ENCODE measurements at places on chromosomes 3 and 15. TPM values are rescaled to one million over a fixed set of nuclear protein-coding genes. Genes with fewer than 3 reads are reported as not detected.

NLGN1 gene
- total RNA-seq: 16.3 TPM

GPR62 gene
- total RNA-seq: 0.15 TPM

GRCh38 chr3:176663387-176663786 is 533.9 kb downstream of the TBL1XR1 start:
- DNase-seq: peak; percentile 76
- no peak overlapping the region for H3K4me3 ChIP-seq
- peak overlapping the region; percentile 68 for H3K27ac ChIP-seq
- no peaks in the 10 kb centered on the region for H3K36me3 ChIP-seq
- H3K4me1 ChIP-seq: peaks cover 23% of the 10 kb centered on the region
- H3K27me3 ChIP-seq: no peaks in the 10 kb centered on the region

GRCh38 chr15:101496198-101496986 is 6.9 kb upstream of the PCSK6 start:
- H3K27me3 ChIP-seq: peaks cover 5% of the 10 kb centered on the region
- H3K4me1 ChIP-seq: no peaks in the 10 kb centered on the region
- H3K4me3 ChIP-seq: no peak overlapping the region
- no peak overlapping the region for H3K27ac ChIP-seq
- DNase-seq: no peak

GRCh38 chr3:126922466-126922865 is 60.4 kb upstream of the PLXNA1 start:
- H3K4me1 ChIP-seq: peaks cover 45% of the 10 kb centered on the region
- no peak overlapping the region for H3K4me3 ChIP-seq
- H3K27me3 ChIP-seq: peaks cover 25% of the 10 kb centered on the region
- H3K36me3 ChIP-seq: no peaks in the 10 kb centered on the region
- no peak overlapping the region for H3K27ac ChIP-seq

DNA sequence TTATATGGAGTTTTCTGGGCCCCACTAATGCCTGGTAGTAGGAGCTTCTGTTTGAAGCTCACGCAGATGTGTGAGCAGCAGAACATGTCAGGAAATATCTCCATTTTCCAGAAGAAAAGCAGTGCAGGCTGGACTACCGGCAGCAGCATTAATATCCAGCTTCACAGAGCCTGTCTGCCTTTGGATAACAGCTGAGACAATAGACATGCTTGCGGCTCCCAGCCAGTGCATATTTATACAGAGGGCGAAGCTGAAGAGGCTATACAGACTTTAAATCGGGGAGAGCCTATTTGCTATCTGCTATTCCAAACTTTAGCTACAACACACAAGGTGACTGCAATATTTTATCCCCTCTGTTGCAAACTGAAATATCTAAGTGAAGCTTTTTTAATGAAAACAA is 250.1 kb upstream of the WNT5A start:
- no peaks in the 10 kb centered on the region for H3K27me3 ChIP-seq
- no peak for DNase-seq
- no peak overlapping the region for H3K4me3 ChIP-seq
- H3K36me3 ChIP-seq: no peaks in the 10 kb centered on the region

DNA sequence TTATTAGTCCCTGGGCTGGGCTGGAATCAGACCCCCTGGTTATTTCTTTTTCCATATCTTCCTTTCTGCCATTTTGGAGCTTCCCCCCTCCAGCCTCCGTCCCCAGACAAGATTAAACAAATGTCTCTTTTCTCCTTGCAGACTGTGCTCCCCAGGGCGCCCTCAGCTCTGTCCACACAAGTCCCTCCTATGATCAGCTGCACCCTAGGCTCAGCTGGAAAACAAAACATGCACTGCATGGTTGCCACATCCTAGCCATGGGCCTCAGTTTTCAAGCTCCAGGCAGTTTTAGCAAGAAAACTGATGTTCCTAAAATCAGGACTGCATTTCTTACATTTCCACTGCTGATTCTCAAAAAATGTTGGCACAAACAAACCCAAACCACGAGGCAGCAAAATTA is 23.5 kb upstream of the RFTN1 start:
- H3K27me3 ChIP-seq: peaks cover 12% of the 10 kb centered on the region
- H3K4me3 ChIP-seq: no peak overlapping the region
- no peak for DNase-seq
- no peaks in the 10 kb centered on the region for H3K36me3 ChIP-seq

- H3K27me3 ChIP-seq: no peaks in the 10 kb centered on the region
- H3K36me3 ChIP-seq: peaks cover 3% of the 10 kb centered on the region
- H3K27ac ChIP-seq: no peak overlapping the region
- H3K4me1 ChIP-seq: peaks cover 13% of the 10 kb centered on the region
Measured at GRCh38 chr15:85141726-85142125, 160.1 kb downstream of the PDE8A start.

DNA sequence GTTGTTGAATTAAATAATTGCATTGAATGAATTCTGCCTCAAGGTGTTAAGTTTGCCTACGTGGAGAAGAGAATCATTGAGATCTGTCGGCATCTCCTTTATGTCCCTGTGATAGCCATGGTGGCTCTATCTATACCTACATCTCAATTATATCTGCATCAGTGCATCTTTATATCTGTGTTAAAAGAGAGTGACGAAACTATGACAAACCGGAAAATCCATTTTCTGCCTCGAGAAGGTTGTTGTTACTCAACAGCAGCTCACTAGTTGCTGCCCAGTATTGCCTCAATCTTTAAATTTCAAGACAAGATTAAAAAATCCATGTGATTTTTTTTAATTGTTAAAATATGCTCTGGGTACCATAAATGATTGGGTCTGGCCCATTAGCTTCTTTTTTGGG is 58.7 kb downstream of the GUCA1C start:
- no peak overlapping the region for H3K4me3 ChIP-seq
- H3K27ac ChIP-seq: no peak overlapping the region
- H3K27me3 ChIP-seq: no peaks in the 10 kb centered on the region
- H3K4me1 ChIP-seq: no peaks in the 10 kb centered on the region

- no peaks in the 10 kb centered on the region for H3K27me3 ChIP-seq
- no peak overlapping the region for H3K27ac ChIP-seq
- DNase-seq: peak; percentile 70
Measured at GRCh38 chr3:112013058-112013783, 14.5 kb downstream of the TAGLN3 start.

GRCh38 chr3:195895078-195895860 is 13.1 kb downstream of the TNK2 start:
- peaks cover 45% of the 10 kb centered on the region for H3K4me1 ChIP-seq
- peak overlapping the region; percentile 46 for H3K27ac ChIP-seq
- no peaks in the 10 kb centered on the region for H3K27me3 ChIP-seq
- peak; percentile 50 for DNase-seq
